ENCODE measurements at places on chromosomes 2 and 18.

GRCh38 chr2:107595285-107595684, 231.4 kb upstream of the RGPD4 start:
- H3K27me3 ChIP-seq = no peaks in the 10 kb centered on the region
- no peak overlapping the region for H3K4me3 ChIP-seq
- H3K36me3 ChIP-seq = no peaks in the 10 kb centered on the region
- no peak overlapping the region for H3K27ac ChIP-seq

GRCh38 chr2:9984871-9985480, 33.5 kb downstream of the GRHL1 start:
- H3K4me1 ChIP-seq = peaks cover 11% of the 10 kb centered on the region
- H3K27ac ChIP-seq = no peak overlapping the region
- H3K27me3 ChIP-seq = no peaks in the 10 kb centered on the region
- no peaks in the 10 kb centered on the region for H3K36me3 ChIP-seq

DNA sequence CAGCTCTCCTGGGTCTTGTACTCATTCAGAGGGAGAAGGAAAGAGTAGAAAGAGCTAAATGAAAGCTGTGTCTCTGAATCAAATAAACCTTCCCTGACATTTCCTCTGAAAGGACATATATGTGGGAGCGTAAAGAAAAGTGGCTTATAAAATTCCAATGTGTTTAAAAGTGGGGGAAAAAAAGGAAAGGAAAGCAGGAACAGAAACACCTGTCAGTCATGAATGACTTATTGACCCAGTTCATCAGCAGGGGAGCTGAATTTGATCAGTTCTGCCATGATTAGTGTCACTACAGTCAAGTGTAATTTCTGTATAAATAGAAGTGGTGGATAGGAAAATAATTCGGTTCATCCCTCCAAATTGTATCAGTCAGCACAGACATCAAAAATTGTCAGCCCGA, 382.5 kb downstream of the ERBB4 start:
- no peak overlapping the region for H3K27ac ChIP-seq
- H3K36me3 ChIP-seq = no peaks in the 10 kb centered on the region
- H3K4me3 ChIP-seq = no peak overlapping the region
- no peaks in the 10 kb centered on the region for H3K4me1 ChIP-seq

DNA sequence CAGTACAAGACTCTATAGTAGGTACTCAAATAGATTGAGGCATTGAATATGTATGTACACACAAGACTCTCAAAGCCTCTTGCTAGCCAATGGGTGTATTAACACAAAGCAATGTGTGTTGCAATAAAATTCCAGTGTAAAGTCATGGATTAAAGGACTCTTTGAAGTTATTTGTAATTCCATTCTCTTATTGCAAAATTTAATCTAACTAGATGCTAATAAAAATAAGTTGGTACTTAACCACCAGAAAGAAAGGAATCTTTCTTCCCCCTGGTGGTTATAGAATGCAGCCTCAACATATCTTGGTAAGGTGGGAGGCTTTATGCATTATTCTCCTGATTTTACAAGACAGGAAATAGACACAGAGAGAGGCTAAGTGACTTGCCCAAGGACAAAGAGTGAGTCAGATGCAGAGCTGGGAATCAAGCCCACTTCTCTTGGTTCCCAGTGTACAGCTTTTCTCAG, 18.0 kb downstream of the LRP1B start:
- H3K27ac ChIP-seq = no peak overlapping the region
- no peaks in the 10 kb centered on the region for H3K27me3 ChIP-seq
- H3K4me1 ChIP-seq = no peaks in the 10 kb centered on the region
- no peaks in the 10 kb centered on the region for H3K36me3 ChIP-seq
- H3K4me3 ChIP-seq = no peak overlapping the region

- no peak overlapping the region for H3K27ac ChIP-seq
- no peaks in the 10 kb centered on the region for H3K4me1 ChIP-seq
- no peaks in the 10 kb centered on the region for H3K27me3 ChIP-seq
- no peak for DNase-seq
Measured at GRCh38 chr18:67074309-67074708, 442.2 kb downstream of the DSEL start.

GRCh38 chr2:219951099-219951498, 323.7 kb downstream of the SLC4A3 start:
- no peak overlapping the region for H3K4me3 ChIP-seq
- H3K4me1 ChIP-seq = no peaks in the 10 kb centered on the region
- DNase-seq = no peak
- H3K36me3 ChIP-seq = no peaks in the 10 kb centered on the region
- no peak overlapping the region for H3K27ac ChIP-seq

- no peaks in the 10 kb centered on the region for H3K36me3 ChIP-seq
- no peak overlapping the region for H3K27ac ChIP-seq
- no peaks in the 10 kb centered on the region for H3K4me1 ChIP-seq
- no peak for DNase-seq
Measured at GRCh38 chr2:191701696-191702095, 23.8 kb downstream of the NABP1 start.

- H3K27ac ChIP-seq = no peak overlapping the region
- no peak for DNase-seq
- peaks cover 6% of the 10 kb centered on the region for H3K4me1 ChIP-seq
- H3K4me3 ChIP-seq = no peak overlapping the region
- H3K27me3 ChIP-seq = no peaks in the 10 kb centered on the region
- no peaks in the 10 kb centered on the region for H3K36me3 ChIP-seq
Measured at GRCh38 chr2:47344890-47345589, 57.9 kb upstream of the MSH2 start.

GRCh38 chr18:47184419-47185050, 8.4 kb upstream of the IER3IP1 start:
- no peak overlapping the region for H3K27ac ChIP-seq
- no peaks in the 10 kb centered on the region for H3K4me1 ChIP-seq
- no peak overlapping the region for H3K4me3 ChIP-seq
- no peaks in the 10 kb centered on the region for H3K27me3 ChIP-seq

DNA sequence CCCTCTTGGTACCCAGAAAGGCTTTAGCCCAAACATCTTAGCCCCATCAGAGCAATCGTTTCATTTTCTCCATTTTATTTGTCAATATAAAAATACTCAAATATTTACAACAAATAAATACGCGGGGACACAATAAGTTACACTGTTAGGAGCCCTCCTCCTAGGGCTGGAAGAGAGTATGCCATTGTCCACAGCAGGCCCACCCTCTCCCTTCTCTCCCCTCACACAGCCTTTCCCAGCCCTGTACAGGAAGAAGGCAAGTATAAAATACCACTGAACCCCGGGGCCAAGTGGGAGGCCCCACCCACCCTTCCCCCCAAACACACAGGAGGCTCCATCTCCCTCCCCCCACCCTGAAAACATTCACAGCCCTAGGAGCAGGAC, 1.9 kb upstream of the ANKRD39 start:
- no peak for DNase-seq
- no peak overlapping the region for H3K4me3 ChIP-seq
- H3K27ac ChIP-seq = no peak overlapping the region
- H3K4me1 ChIP-seq = peaks cover 44% of the 10 kb centered on the region
- H3K27me3 ChIP-seq = no peaks in the 10 kb centered on the region

DNA sequence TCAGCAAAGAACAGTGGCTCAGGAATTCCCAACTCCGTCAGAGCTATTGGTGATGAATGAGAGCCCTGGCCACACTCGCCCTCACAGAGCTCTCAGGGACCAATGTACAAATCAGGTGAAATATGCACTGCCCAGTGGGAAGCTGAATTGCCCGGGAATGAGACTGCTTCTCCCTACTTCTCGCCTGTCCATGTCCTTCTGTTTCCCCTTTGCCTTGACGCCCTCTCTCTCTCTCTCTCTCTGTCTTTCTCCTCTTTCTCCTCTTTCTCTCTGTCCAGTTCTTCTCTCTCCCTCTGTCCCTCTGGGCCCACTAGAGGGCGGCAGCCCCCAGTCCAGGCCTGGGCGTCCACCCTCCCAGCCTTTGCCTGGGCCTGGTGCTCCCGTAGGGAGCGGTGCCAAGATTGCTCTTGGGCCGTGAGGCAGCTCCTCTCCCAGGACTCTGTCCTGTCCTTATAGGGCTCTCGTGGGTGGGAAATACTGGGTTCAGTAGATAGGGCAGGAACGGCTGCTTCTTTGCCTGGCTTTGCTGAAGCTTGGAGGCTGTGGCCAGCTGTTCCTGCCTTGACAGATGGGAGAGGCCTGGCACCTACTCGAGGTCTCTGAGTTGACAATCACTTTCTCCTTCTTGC, 28.4 kb upstream of the PUM2 start:
- no peak overlapping the region for H3K27ac ChIP-seq
- H3K36me3 ChIP-seq = no peaks in the 10 kb centered on the region
- no peak for DNase-seq
- H3K4me3 ChIP-seq = no peak overlapping the region
- H3K4me1 ChIP-seq = no peaks in the 10 kb centered on the region

GRCh38 chr2:226903179-226903578, 67.3 kb downstream of the RHBDD1 start:
- H3K27ac ChIP-seq = no peak overlapping the region
- H3K36me3 ChIP-seq = peaks cover 5% of the 10 kb centered on the region
- H3K4me3 ChIP-seq = no peak overlapping the region
- H3K27me3 ChIP-seq = no peaks in the 10 kb centered on the region
- H3K4me1 ChIP-seq = no peaks in the 10 kb centered on the region

DNA sequence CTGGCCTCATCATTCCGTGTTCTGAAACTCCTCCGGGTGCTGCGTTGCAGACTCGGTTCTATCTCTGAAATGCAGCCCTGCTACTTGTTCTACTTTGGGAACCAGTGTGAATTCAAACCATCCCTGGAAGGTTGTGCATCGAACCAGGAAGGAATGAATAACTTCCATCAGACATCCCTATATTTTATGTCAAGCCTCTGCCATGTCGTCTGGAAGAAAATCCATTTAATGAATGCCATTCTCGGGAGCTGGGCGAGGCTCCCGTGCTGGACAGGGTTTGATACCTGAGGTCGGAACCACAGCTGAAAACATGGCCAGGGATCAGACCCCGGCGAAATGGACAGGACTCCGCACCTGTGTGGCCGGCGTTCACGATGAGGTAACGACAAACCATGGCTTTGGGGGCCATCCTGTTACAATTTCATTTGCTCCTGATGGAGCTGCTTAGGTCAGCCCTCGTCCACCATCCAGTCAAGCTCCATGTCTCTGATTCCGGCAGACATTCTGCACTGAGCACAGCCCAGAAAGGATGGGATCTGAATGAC, 821.6 kb downstream of the GALR1 start:
- no peak overlapping the region for H3K4me3 ChIP-seq
- no peaks in the 10 kb centered on the region for H3K4me1 ChIP-seq
- no peaks in the 10 kb centered on the region for H3K36me3 ChIP-seq
- H3K27me3 ChIP-seq = no peaks in the 10 kb centered on the region

GRCh38 chr18:41690332-41691127, 264.5 kb upstream of the PIK3C3 start:
- no peak overlapping the region for H3K27ac ChIP-seq
- H3K27me3 ChIP-seq = no peaks in the 10 kb centered on the region
- no peaks in the 10 kb centered on the region for H3K36me3 ChIP-seq
- H3K4me1 ChIP-seq = no peaks in the 10 kb centered on the region
- no peak overlapping the region for H3K4me3 ChIP-seq

GRCh38 chr2:111185361-111186022, 64.8 kb downstream of the BCL2L11 start:
- no peak for DNase-seq
- no peaks in the 10 kb centered on the region for H3K36me3 ChIP-seq
- no peak overlapping the region for H3K4me3 ChIP-seq
- H3K27me3 ChIP-seq = no peaks in the 10 kb centered on the region
- no peaks in the 10 kb centered on the region for H3K4me1 ChIP-seq
- H3K27ac ChIP-seq = no peak overlapping the region

DNA sequence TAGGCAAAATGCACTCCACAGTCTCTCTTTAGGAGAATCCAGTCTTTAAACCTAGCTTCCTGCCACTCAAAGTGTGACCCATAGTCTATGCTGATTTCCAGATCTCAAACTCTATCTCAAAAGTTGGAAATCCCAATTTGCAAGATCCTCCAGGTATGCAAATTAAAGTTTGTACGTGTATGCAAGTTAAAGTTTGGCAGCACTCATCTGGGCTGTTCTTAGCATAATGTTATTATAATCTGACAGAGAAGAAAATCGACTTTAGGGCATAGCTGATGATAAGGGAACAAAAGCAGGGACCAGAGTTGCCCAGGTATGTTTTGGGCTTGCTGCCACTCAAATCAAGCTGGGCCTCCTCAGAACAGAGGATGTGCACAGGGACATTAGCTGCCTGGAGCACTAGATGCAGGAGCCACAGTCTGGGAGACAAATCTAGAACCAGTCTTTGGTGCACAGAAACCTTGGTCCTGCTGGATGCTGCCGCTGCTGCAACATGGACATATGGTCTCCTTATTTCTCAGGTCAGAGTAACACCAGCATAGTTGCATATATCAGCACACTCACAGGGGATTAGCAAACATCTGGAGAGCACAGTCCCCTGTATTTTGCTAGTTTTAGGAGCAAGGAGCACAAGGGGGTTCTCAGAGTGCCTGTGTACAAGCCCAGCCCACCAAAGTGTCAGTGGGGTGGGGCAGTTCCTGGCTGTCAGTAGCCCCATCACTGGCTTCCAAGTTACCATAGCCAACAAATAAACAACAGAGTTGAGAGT, 242.6 kb downstream of the TTC32 start:
- DNase-seq = no peak
- H3K27ac ChIP-seq = no peak overlapping the region
- no peaks in the 10 kb centered on the region for H3K4me1 ChIP-seq
- H3K4me3 ChIP-seq = no peak overlapping the region
- no peaks in the 10 kb centered on the region for H3K36me3 ChIP-seq

- no peak for DNase-seq
- no peaks in the 10 kb centered on the region for H3K27me3 ChIP-seq
- no peak overlapping the region for H3K4me3 ChIP-seq
Measured at GRCh38 chr18:73594749-73595148, 552.9 kb downstream of the FBXO15 start.

DNA sequence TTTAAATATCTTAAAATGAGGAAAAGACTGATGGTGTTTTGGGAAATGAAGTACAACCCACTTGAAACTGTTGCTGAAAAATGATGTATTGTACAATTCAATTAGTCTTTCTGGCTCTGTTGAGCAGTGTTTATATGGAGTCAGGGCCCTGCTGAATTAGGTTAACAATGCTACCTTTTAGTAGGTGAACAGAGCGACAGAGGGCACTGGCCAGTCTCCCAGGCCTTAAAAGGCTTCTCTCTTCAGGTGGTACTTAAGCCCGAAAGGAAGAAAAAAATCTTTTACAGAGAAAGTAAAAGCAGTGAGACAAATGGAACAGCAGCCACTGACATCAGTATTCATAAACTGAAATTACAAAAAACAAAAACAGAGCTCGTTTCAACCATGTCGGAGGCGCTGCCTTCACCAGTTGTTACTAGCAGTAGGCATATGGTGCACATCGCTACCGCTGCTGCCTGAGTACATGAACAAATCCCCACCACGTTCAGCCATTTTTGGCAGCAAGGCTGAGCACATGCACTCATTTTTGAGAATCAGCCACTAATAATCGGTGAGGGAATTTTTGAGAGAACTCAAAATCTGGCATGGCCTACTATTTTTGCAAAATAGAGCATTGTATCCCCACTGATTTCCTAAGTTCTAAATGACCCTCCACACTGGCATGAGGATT, 91.8 kb downstream of the PLEKHM3 start:
- no peak overlapping the region for H3K27ac ChIP-seq
- no peaks in the 10 kb centered on the region for H3K36me3 ChIP-seq
- no peaks in the 10 kb centered on the region for H3K4me1 ChIP-seq
- DNase-seq = no peak

Measured in CD4-positive, alpha-beta memory T cell (primary cell).